ENCODE measurements at places on chromosomes 11 and 22.

GRCh38 chr22:18012531-18012930, 11.8 kb downstream of the MICAL3 start:
- no peak for DNase-seq

- no peak for DNase-seq
These were observed 34.8 kb downstream of the MIAT start for GRCh38 chr22:26692215-26692614.

GRCh38 chr11:84089072-84090057, 803.2 kb upstream of the CCDC90B start:
- no peak for DNase-seq

DNA sequence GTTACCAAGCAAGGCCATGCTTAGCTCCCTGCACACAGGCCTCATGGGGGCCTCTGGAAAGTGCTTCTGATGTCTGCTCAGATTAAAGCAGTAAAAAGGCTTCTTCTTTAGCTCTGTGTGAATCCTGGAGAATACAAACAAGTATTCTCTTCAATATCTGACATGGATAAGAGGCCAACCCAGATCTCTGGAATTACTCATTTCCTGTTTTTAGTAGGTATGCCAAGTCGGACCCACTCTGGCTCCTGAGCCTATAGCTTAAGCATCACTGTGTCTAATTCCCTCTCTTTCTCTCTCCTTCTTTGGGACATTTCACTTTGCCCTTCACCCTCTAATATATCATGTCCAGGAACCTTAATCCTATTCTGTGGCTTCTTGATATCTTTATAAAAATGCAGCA, 529.6 kb upstream of the CCDC90B start:
- no peak for DNase-seq

DNA sequence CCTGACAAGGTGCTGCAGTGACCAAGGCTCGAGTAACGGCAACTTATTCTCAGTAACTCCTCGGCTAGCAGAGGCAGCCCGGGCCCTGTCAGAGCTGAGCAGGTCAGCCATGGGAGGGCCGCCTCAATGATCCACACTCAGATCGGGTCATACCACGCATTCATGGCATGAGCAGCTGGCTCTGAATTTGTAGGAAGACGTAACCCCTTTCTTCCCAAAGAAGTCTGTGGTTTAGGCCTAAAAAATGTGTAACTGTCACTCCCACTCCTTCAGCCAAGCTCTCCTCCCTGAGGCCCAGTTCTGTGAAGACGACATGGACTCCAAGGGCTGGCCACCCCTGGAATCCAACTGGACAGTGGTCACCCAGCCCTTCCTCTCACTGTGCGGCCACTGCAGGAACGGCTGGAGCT, 30.0 kb downstream of the PPP2R1B start:
- DNase-seq = no peak
